ENCODE measurements at places on chromosomes 11 and 22.

- DNase-seq = no peak
Observed at GRCh38 chr11:71336996-71337754, 84.8 kb upstream of the SHANK2 start.

DNA sequence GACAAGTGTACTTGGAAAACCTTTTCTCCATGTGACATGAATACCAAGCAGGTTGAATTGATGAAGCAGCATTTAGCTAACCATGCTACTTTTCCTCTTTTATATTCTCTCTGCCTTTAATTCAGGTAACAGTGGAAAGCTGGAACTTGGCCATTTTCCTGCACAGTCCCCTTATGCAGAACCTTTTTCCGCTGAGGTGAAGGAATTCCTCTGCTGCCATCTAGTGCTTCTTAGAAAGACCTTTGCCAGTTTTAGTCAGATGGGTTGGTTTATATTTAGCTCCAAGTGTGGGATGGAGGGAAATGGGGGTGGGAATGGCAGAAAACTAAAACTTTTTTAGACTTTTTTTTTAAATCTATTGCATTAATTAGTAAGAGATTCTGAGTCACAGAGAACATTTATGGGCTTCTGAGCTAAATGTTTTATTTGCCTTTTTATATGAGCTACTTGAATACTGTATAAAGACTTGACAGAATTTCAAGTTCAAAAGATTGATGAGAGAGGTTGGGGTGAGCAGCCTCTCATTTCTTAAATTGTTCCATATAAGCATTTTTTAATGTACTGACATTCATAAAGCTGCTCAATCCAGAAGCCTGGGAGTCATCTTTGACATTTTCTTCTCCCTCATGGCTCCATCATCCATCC lies 153.9 kb upstream of the ZC3H12C start:
- DNase-seq = peak; percentile 56

GRCh38 chr11:64726867-64727530 lies 4.0 kb upstream of the NRXN2 start:
- DNase-seq = no peak

DNA sequence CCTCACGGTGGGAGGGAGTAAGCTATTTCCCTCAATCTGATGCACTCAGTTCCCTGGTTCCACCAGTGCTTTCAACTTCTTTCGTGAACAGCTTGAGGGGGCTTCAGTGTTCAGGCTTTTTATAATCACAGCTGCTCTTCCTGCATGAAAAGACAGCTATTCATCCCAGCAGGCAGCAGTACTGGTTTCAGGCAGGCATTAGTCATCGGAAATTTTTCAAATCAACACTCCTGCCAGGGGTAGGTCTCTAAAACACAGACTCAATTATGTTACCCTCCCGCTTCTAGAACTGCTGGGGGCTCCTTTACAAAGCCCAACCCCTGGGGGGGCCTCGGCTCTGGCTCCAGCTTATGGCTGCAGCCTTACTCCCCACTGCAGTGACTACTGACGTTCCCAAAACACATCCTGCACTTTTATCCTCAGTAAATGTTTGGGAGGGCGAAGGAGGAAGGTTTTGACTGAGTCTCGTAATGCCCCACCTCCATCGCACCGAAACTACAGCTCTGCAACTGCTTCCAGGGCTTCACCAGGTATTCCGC lies 5.8 kb downstream of the POLDIP3 start:
- no peak for DNase-seq

DNA sequence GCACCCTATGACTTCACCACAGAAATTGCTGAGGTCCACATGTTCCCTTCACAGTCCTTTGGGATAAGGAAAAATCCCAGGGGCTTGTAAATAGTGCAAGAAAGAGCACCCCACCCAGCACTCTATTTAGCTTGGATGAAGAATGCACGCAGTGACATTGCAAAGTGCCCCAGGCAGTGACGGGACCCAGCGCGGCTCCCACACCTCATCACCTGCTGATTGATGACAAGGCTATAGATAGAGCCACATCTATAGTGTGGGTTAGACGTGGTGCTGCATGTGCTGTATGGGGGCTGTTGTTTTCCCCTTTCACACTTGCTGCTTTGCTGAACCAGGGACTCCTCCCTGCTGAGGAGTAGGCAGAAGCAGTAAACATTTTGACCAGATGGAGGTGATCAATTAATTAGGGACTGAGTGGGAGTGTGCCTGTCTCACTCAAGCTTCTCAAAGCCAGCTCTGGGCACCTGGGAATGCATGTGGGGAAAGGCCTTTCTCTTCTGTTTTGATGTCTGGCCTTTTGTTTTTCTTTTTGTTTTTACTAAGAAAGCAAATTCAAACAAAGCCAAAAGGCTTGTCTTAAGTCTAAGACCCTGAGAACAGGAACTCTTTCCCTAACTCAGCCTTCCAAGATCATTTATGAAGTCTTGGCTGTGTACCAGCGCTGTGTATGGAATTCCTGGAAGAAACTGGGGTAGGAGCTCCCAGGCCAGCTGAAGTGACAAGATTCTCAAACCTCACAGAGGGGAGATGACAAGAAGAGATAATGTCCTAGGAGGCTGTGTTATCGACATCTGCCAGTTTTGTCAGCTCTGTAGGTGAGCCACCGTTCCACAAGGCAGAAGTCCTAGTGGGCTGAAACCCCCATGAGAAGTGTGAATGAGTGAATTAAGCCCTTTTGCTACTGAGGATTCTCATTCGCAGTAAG lies 219.7 kb downstream of the BARX2 start:
- DNase-seq = no peak

DNA sequence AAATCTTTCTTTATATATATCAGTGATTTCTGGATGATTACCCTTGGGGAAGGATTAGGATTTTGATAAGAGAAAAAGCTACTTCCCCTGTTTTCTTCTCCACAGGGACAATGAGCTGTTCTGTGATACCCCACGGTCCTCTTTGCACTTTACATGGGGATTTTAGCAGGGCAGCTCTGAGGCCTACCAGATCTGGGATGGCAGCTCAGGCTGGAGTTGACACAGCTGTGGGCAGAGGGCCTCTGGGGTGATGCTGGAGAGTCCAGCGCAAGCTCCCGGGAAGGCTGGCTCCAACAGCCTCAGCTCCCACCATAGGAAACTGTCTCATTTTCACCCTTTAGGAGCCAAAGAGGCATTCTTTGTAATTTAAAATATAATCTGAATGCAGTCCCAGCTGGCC lies 383.8 kb upstream of the NARS2 start:
- DNase-seq = no peak

DNA sequence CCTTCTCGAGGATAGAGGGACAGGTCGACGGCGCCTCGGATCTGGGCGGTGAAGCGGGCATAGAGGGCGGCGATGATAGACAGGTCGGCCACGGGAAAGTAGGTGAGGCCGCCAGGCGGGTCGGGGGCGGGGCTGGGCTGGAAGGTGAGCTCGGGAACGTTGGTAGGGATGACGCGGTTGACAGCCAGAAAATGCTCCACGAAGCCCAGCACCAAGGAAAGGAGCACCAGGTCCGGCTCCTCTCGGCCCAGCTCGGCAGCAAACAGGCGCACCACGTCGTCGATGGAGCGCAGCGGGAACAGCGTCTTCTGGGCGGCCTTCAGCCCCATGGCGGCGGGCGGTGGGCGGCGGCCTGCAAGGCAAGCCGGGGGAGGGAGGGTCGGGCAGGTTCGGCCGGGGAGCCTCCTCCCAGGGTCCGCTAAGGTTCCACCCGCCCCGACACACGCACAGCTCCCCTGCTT lies 540 bp downstream of the MEN1 start:
- no peak for DNase-seq

DNA sequence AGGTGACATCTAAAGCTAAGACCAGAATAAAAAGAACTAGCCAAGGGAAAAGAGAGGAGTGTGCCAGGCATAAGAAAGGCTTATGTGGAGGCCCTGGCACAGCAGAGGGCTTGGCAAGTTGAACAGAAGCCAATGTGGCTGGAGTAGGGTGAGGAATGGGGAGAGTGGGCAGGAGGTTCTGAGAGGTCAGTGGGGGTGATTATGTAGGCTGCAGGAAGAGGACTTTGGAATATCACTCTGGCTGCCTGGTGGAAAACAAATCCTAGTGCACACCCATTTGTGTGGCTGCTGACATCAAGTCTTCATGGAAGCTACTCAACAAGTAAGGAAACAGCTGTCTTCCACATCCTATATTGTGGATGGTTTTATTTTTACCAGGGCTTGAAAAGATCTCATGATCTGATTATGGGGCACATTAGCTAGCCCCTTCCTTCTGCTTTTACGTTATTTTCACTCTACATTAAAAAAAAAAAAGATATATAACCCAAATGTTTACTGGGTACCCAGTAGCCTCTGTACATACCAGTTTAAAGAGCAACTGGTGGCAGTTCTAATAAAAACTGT lies 3.4 kb downstream of the MRPL16 start:
- DNase-seq = no peak

- no peak for DNase-seq
Observed at GRCh38 chr11:121489823-121490222, 37.1 kb upstream of the SORL1-AS1 start.

DNA sequence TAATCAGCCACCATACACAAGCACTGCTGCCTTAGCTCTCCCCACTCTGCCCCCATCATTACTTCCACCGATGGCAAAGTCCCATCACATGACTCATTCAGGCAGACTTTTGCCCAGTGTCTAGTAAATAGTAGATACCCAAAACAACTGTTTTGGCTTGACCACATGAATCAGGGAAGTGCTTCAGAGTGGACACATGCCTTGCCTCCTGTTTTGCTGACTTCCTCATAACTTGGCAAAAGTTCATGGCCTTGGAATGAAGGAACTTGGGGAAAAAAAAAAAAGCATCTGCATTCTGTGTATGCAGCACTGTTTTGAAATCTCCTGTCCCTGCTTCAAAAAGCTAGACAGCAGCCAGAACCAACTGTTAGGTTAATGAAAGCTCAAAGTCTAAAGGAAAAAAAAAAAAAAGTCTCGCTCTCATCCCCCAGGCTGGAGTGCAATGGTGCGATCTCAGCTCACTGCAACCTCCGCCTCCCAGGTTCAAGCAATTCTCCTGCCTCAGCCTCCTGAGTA lies 335.3 kb downstream of the FAM181B start:
- DNase-seq = no peak

- DNase-seq = no peak
Observed at GRCh38 chr11:5831196-5831829, 10.4 kb downstream of the OR52E6 start.

- no peak for DNase-seq
Observed at GRCh38 chr11:68298659-68299516, 13.5 kb upstream of the LRP5 start.

DNA sequence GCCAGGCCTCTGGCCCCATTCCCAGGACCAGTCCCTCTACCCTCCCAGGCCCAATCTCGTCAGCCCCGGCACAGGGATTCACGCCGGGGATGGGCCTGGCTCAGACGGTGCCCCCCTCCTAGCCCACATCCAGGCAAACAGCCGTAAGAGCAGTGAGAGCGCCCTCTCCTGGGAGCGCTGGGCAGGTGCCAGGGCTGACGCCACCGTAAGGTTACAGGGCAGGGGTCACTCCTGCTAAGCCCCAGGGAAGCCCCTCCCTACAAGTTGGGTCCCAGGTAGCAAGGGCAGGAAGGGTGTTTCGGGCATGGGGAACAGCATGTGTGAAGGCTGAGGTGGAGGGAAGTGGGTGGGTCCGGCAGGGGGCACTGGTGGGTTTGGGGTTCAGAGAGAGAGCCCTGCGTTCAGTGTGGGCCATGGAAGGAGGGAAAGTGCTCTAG lies 19.2 kb upstream of the PPARA start:
- no peak for DNase-seq

DNA sequence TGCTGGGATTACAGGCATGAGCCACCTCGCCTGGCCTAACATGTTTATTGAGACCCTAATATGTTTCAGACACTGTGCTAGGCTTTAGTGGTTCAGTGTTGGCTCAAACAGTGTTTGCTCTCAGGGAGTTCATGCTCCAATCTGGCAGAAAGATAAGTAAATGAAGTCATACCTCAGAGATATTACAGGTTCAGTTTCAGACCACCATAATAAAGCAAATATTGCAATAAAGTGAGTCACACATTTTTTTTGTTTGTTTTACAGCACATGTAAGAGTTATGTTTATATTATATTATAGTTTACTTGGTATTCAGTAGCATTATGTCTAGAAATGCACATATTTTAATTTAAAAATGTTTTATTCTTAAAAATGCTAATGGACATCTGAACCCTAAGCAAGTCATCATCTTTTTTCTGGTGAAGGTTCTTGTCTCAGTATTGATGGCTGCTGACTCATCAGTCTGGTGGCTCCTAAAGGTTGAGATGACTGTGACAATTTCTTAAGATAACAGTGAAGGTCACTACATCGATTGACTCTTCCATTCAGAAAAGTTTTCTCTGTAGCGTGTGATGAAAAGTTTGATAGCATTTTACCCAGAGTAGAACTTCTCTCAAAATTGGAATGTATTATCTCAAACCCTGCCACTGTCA lies 243.0 kb upstream of the ANO5 start:
- DNase-seq = no peak

GRCh38 chr11:43832536-43832935 lies 48.1 kb upstream of the ALKBH3 start:
- DNase-seq = no peak
